ENCODE measurements at places on chromosomes 13 and 19.

GRCh38 chr19:755063-755462 lies 4.2 kb downstream of the MISP start:
- DNase-seq, result no peak

DNA sequence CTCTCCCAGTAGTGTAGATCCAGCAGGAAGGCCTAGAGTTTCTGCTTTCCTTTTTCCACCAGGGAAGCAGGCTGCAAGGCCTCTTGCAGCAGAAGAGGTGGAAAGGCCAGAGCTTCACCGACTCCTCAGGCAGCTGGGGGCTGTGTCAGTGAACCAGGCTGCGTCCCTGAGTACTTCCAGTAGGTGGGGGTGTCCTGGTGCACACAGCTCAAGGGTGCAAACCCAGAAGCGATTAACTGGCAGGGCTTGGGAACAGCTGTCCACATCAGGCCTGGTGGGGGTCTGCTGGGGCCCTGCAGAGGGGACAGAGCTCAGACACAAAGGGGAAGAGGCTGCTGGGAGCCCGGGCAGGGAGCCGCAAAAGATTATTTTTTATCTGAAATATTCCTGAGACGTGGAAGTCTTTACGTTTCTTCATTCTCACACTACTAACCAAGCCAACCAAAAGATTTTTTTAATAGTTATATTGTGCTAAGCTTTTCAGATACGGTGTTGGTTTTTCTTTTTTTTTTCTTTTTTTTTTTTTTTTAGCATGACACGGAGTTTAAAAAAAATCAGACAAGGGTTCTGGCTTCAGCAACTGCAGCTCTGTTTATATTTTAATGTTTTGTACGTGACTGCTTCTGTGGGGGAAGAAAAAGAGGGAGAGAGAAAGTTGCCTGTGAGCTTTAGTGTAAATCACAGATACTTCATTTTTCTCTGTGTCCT lies 11.0 kb downstream of the TSHZ3 start:
- no peak for DNase-seq

- DNase-seq, result no peak
Observed at GRCh38 chr13:95267662-95268342, 33.4 kb downstream of the ABCC4 start.

DNA sequence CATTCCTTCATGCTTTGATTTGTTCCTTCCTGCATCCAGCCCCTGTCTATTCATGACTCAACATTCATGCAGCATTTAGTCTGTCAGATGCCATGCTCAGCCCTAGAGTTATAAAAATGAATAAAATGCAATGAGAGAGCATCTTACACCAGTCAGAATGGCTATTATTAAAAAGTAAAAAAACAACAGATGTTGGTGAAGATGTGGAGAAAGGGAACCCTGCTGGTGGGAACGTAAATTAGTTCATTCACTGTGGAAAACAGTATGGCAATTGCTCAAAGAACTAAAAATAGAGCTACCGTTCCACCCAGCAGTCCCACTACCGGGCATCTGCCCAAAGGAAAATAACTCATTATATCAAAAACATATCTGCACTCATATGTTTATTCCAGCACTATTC lies 70.0 kb upstream of the GTF3A start:
- no peak for DNase-seq

DNA sequence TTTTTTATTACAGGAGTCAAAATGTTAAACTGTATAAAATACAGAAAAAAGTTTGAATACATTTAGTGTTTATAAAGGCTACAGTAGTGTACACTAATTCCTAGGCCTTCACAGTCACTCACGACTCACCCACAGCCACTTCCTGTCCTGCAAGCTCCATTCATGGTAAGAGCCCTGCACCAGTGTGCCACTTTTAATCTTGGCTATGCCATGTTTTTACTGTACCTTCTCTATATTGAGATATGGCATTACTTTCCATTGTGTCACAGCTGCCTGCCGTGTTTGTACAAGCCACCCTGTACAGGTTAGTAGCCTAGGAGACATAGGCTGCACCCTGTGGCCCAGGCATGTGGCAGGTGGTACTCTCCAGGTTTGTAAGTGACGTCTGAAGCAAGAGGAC lies 32.1 kb downstream of the C1QTNF9 start:
- DNase-seq, result no peak

DNA sequence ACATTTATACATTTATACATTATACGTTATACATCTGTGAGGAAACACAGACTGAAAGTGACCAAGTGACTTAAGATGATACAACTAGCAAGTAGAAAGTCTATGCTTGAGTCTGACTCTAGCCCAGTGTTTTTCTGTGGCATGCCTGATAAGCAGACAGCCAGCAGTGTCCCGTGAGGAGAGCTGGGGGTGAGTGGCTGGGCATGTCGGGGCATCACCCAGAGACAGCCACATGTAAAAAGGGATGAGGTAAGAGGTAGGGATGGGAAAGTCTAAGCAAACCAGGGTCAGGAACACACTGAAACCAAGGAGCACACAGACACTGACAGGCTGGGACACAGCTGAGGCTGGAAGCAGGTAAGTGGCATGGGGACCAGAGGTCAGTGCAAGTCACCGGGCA lies 333.2 kb downstream of the FOXO1 start:
- DNase-seq, result no peak

- DNase-seq, result no peak
Observed at GRCh38 chr13:43195551-43195950, 172.2 kb downstream of the DNAJC15 start.

DNA sequence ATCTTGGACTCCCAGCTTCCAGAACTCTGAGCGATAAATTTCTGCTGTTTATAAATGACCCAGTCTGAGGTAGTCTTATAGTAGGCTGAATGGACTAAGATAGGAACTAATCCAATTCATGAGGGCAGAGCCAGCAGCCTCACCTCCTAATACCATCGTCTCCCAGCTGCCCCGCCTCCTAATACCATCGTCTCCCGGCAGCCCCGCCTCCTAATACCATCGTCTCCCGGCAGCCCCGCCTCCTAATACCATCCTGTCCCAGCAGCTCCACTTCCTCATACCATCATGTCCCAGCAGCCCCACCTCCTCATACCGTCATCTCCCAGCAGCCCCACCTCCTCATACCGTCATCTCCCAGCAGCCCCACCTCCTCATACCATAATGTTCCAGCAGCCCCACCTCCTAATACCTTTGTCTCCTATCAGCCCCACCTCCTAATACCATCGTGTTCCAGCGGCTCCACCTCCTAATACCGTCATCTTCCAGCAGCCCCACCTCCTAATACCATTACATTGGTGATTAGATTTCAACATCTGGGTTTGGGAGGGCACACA lies 2.4 kb upstream of the ARGLU1 start:
- DNase-seq, result no peak

DNA sequence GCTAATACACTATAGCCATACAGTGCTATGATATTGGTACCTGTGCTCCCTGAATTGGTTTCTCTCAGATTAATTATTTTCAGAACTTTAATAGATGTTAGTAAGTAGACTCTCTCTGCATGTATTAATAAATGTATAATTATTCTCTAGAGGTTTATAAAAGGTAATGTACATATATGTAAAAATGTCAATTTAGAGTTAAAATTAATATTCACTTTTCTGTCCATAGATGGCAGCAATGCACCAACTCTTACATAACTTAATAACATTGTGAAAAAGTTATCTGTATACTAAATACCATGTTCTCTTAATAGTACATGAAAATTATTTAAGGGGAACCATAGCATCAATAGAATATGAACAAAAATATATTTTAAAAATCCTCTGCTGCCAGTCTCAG lies 515.0 kb upstream of the KLHL1 start:
- no peak for DNase-seq

GRCh38 chr13:51821606-51822005 lies 17.6 kb upstream of the DHRS12 start:
- no peak for DNase-seq

GRCh38 chr13:71864986-71865873 lies 1.8 kb downstream of the DACH1 start:
- no peak for DNase-seq

DNA sequence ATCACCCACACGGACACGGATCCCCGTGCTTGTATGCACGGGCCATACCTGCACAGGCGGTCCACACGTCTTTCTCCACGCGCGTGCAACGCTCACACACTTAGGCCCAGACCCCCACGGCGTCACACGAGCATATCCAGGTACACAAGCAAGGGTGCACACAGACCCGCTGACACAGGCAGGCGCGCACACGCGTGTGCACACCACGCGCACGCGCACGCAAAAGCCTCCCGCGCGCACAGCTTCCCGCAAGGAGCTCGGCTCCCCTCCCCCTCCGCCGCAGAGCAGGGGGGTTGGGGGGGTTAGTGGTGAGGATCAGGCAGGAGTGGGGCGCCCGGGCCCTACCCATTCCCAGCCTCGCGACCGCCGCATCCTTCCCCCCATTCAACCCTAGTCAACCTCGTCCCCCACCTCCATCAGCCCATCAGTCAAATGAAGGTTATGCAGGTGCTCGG lies 407 bp downstream of the RAB3A start:
- no peak for DNase-seq

All from right renal pelvis (tissue), 4 donors.